ENCODE measurements at places on chromosomes 12 and 14.

DNA sequence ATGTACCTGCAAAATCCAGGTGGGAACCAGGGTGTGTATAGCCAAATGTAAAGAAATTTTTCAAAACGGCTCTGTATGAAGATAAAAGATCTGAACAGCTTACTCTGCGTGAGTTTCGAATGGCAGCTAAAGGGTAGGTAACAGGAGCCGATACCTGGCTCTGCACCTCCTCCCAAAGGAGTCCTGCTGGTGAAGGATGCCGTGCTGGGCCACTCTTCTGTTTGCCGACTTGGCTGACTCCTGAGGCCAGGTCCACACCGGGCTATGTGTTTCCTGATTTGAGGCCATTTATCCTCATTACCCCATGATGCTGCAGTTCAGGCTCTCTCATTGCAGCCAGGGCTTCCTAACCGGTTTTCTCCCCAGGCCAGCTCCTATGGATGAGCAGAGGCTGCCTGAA, 244.6 kb downstream of the SLC41A2 start:
- DNase-seq: no peak

DNA sequence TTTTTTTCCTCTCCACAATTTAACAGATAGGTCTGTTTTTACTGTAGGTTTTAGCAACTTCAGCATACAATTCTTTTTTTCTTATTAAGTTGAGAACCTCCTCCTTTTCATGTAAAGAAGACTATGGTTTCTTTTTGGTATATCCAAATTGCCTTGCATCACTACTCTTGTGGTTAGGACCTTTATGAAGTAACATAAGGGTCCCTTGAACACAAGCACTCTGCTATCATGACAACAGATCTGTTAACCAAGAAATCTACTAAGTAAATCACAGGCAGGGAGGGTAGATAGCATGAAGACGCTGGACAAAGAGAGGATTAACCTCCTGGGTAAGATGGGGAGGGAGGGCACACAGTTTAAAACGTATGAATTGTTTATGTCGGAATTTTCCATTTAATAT, 380.6 kb downstream of the CCDC91 start:
- no peak for DNase-seq

DNA sequence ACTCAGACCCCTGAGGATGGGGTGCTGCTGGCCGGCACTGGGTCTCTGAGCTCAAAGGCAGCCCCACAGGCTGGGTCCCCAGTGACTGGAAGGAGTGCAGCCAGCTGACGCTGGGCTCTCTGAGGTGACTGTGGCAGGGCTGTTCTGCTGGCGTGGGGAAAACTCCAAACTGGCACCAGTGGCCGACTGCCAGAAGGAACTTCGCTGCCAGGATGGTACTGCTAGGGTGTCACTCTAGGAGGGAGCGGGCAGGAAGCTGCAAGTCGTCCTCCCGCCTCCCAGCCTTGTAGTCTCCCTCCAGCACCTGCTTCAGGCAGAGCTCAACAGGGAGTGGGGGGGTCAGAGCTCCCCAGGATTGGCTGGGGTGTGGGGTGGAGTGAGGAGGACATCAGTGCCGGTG, 41.3 kb downstream of the CDC42BPB start:
- DNase-seq: no peak

DNA sequence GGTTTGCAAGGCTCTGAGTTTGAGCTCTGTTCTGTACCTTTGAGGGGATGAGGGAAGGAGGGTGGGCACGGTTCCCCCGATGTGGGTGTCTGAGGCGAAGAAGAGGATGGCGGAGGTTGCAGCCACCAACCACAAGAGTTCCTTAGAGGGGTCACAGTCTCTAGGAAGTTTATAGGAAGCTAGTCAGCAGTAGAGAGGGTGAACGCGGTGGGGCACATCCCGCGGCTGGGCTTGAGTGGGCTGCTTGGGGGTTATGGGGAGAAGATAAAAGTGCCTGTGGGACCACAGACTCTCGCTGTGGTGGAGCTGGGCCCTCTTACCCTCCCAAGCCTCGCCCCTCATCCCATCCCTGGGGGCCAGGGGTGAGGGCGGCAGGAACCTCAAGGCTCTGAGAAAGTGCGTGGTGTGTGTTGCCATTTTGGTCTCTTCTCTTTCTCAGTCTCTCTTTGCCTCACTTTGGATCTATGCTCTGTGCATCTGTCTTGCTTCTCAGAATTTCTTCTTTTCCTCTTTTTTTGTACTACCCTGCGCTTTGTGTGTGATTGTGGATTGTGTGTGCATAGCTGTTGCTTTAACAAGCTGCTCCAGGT, 2.7 kb downstream of the CD4 start:
- DNase-seq: no peak

- no peak for DNase-seq
These were observed 70.3 kb downstream of the CAPZA3 start for GRCh38 chr12:18808221-18808620.

GRCh38 chr12:13784504-13784903, 196.9 kb downstream of the GRIN2B start:
- DNase-seq: no peak

GRCh38 chr14:105030194-105030593, 9.3 kb upstream of the CDCA4 start:
- no peak for DNase-seq
